ENCODE measurements at places on chromosomes 4 and X. TPM values are rescaled to one million over a fixed set of nuclear protein-coding genes. Genes with fewer than 3 reads are reported as not detected.
A peak's percentile ranks its signal among the peaks of the same experiment; 100 is the strongest.

DNA sequence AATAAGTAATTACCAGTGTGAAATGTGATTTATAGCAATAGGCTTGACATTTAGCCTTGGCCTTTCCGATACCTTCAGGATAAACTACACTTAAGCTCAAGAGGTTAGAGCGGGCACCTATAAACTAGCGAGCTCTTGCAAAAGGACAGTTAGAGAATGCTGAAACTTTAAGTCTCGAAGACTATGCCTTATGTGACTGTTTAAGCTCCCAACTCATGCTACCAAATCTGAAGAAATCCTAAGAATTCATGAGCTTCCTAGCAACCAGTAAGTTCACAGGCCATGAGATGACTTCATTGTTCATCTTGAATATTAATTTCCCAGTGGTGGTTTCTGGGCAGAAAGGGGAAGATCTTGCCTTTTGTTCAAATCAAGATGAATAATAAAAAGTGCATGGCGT, 4.7 kb downstream of the STOX2 start:
- DNase-seq = no peak
- H3K4me1 ChIP-seq = peaks cover 15% of the 10 kb centered on the region
- H3K36me3 ChIP-seq = no peaks in the 10 kb centered on the region
- no peak overlapping the region for H3K4me3 ChIP-seq
- peaks cover 46% of the 10 kb centered on the region for H3K27me3 ChIP-seq

DNA sequence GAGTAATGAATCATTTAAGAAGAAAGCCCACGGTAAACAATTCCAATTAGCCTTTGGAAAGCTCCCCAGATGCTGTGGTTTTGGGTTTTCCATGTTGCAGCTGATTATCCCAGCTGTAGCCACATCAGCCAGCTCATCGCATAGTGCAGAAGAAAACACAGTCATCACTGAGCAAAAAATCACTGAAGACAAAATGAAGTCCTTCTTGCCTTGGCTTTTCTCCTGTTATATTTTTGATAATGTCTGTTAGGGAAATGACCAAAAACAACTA, 193.0 kb upstream of the C1QTNF7 start:
- H3K4me3 ChIP-seq = no peak overlapping the region
- no peak overlapping the region for H3K27ac ChIP-seq
- H3K36me3 ChIP-seq = no peaks in the 10 kb centered on the region
- no peaks in the 10 kb centered on the region for H3K27me3 ChIP-seq
- DNase-seq = no peak
- peaks cover 24% of the 10 kb centered on the region for H3K4me1 ChIP-seq

GRCh38 chr4:53307210-53307609, 58.7 kb downstream of the SCFD2 start:
- no peaks in the 10 kb centered on the region for H3K36me3 ChIP-seq
- DNase-seq = no peak
- H3K27me3 ChIP-seq = no peaks in the 10 kb centered on the region
- H3K4me3 ChIP-seq = no peak overlapping the region

- no peak for DNase-seq
- no peaks in the 10 kb centered on the region for H3K27me3 ChIP-seq
- H3K27ac ChIP-seq = peak overlapping the region; percentile 75
- H3K36me3 ChIP-seq = no peaks in the 10 kb centered on the region
- H3K4me3 ChIP-seq = peak overlapping the region; percentile 90
- H3K4me1 ChIP-seq = peaks cover 23% of the 10 kb centered on the region
These were observed 519 bp downstream of the FOXO4 start for GRCh38 chrX:71095981-71096759.

DNA sequence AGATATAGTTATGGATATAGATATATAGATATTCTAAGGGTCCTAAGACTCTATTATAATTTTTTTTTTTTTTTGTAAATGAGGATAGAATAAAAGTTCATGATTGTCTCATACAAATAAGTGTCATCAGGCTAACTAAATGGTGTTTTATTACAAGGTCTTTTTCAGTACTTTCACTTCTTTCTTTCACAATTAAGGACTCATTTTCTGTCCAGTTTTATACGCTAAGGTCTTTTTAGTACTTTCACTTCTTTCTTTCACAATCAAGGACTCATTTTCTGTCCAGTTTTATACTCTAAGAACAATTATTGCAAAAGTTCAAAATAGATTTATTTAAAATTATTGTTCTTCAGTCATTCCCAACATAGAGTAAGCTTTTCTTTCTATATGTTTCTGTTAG, 32.7 kb downstream of the RUFY3 start:
- no peaks in the 10 kb centered on the region for H3K27me3 ChIP-seq
- peak overlapping the region; percentile 78 for H3K27ac ChIP-seq
- H3K4me1 ChIP-seq = peaks cover 27% of the 10 kb centered on the region
- H3K36me3 ChIP-seq = no peaks in the 10 kb centered on the region
- peak; percentile 42 for DNase-seq

Gene CACNA1F
- polyA plus RNA-seq = not detected

Gene PDHA1
- 76.3 TPM for polyA plus RNA-seq

All from CD14-positive monocyte (primary cell).